Endothelial cell (in vitro differentiated cells): ENCODE measurements at places on chromosomes 3 and 15.

DNA sequence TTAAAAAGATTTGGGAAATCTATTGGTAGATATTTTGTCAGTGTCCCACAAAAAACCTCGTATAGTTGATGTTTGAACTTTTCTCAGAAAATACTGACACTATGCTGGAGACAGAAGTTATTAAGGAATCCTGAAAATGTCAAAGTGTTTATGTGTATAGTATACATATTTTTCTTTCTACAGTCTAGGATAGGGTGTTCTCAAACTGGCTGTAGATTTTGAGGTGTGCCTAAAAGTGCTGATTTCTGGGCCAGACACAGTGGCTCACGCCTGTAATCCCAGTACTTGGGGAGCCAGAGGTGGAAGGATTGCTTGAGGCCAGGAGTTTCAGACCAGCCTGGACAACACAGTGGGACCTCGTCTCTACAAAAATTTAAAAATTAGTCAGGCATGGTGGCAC lies 322.0 kb downstream of the NLGN1 start:
- no peak overlapping the region for H3K27ac ChIP-seq
- no peaks in the 10 kb centered on the region for H3K27me3 ChIP-seq
- no peak for DNase-seq
- no peaks in the 10 kb centered on the region for H3K36me3 ChIP-seq

DNA sequence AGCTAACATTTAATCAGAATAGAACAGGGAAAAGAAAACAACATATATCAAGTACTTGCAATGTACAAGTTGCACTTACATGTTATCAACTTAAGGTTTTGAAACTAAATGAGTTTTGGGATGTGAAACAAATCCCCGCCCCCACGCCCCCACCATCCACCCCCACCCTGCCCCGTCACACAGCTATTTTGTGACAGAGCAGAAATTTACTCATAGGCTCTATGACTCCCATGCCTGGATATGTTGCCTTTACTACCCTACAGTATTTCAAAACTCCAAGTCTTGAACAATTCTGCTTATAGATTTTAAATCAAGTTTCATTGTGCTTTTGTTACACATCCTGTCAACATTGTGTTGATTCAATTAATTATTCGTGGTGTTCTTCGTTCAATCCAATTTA lies 18.1 kb upstream of the IL1RAP start:
- no peaks in the 10 kb centered on the region for H3K4me1 ChIP-seq
- H3K27me3 ChIP-seq = peaks cover 1% of the 10 kb centered on the region
- no peak overlapping the region for H3K4me3 ChIP-seq
- no peak for DNase-seq
- H3K27ac ChIP-seq = no peak overlapping the region
- H3K36me3 ChIP-seq = no peaks in the 10 kb centered on the region

- H3K36me3 ChIP-seq = no peaks in the 10 kb centered on the region
- H3K4me1 ChIP-seq = no peaks in the 10 kb centered on the region
- DNase-seq = no peak
Observed at GRCh38 chr3:15903164-15903563, 105.4 kb upstream of the ANKRD28 start.

- peaks cover 9% of the 10 kb centered on the region for H3K27me3 ChIP-seq
- H3K4me1 ChIP-seq = peaks cover 8% of the 10 kb centered on the region
- H3K4me3 ChIP-seq = no peak overlapping the region
- no peak overlapping the region for H3K27ac ChIP-seq
- peaks cover 5% of the 10 kb centered on the region for H3K36me3 ChIP-seq
Observed at GRCh38 chr3:184778426-184779332, 33.3 kb upstream of the VPS8 start.
